ENCODE measurements at places on chromosomes 11 and 22.

DNA sequence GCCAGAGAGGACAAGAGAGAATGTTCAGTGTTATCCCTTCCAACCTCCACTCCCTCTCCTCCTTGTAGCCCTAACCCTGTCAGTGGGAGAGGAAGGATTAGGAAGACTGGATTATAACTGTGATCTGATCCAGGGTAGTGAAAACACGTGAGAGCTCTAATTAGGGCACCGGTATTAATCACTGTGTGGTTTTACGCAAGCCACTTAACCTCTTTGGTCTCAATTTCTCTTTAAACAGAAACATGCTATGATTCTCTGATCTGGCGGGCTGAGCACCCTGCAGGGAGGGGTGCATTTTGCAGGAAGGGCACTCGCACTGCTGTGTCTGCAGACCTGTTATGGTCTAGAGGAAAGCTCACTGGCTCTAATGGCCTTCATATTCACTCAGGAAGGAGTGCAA, 11.5 kb downstream of the RPL27A start:
- peak; percentile 35 for DNase-seq

DNA sequence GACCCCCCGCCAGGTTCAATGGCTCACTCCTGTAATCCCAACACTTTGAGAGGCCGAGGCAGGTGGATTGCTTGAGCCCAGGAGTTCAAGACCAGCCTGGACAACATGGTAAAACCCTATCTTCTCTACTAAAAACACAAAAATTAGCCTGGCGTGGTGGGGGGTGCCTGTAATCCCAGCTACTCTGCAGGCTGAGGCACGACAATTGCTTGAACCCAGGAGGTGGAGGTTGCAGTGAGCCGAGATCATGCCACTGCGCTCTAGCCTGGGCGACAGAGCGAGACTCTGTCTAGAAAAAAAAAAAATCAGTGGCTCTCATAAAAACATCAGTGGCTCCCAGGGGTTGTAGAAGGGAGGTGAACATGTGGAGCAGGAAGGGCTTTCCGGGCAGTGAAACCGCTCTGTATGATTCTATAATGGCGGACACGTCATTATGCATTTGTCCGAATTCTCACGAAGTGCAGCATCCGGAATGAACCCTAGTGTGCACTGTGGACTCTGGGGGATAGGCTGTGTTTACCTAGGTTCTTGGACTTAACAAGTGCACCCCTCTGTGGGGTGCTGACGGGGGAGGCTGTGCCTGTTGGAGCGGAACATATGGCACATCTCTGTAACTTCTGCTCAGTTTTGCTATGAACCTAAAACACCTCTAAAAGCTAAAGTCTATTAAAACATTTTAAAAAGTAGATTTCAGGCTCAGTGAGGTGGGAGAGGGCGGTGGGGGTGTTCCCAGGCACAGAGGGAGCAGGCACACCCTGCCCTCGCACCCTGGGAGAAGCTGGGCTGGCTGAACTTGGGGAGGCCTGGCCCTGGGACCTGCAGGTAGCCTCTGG, 49.1 kb upstream of the SEPTIN5 start:
- no peak for DNase-seq

DNA sequence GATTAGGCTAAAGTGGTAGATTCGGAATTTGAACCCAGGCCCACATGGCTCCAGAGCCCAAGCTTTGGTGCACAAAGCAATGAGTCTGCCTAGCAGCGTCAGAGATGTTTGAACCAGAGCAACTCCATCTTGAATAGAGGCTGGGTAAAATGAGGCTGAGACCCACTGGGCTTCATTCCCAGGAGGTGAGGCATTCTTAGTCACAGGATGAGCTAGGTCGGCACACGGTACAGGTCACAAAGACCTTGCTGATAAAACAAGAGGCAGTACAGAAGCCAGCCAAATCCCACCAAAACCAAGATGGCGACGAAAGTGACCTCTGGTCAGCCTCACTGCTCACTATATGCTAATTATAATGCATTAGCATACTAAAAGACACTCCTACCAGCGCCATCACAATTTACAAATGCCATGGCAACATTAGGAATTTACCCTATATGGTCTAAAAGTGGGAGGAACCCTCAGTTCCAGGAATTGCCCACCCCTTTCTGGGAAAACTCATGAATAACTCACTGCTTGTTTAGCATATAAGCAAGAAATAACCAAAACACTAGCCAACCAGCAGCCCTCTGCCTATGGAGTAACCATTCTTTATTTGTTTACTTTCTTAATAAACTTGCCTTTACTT, 40.3 kb upstream of the DAGLA start:
- no peak for DNase-seq

GRCh38 chr11:120689596-120690275, 178.2 kb downstream of the GRIK4 start:
- no peak for DNase-seq

GRCh38 chr11:108486828-108487227, 11.4 kb downstream of the POGLUT3 start:
- no peak for DNase-seq

- DNase-seq = peak; percentile 53
These were observed 11.3 kb downstream of the LMO1 start for GRCh38 chr11:8252388-8252787.

DNA sequence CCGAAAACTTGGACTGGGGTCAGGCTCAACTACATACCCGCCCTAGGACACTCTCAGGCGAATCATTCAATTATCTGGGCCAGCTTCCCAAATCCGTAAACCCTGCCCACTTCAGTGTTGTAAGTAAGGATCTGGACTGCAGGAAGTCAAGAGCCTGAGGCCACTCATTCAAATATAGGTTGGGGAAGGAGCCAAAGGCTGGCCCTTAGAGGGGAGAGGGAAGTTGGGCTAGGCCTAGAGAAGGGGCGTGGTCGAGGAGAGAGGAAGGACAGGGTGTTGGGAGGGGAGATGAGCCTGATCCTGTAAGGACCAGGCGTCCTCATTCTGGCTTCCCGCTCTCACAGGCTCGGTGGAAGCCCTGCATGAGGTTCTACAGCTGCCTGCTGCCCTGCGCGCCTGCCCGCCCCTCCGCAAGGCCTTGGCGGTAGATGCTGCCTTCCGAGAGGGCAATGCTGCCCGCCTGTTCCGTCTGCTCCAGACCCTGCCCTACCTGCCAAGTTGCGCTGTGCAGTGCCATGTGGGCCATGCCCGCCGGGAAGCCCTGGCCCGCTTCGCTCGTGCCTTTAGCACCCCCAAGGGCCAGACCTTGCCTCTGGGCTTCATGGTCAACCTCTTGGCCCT, 3.0 kb downstream of the SAC3D1 start:
- no peak for DNase-seq

GRCh38 chr11:43925932-43926505, 16.4 kb upstream of the C11orf96 start:
- no peak for DNase-seq

GRCh38 chr22:50467773-50468440, 6.9 kb downstream of the SBF1 start:
- no peak for DNase-seq

Data from suprapubic skin (tissue), 4 donors.